Endothelial cell (in vitro differentiated cells): ENCODE measurements at places on chromosomes 4 and X. TPM values are rescaled to one million over a fixed set of nuclear protein-coding genes. Genes with fewer than 3 reads are reported as not detected.

DNA sequence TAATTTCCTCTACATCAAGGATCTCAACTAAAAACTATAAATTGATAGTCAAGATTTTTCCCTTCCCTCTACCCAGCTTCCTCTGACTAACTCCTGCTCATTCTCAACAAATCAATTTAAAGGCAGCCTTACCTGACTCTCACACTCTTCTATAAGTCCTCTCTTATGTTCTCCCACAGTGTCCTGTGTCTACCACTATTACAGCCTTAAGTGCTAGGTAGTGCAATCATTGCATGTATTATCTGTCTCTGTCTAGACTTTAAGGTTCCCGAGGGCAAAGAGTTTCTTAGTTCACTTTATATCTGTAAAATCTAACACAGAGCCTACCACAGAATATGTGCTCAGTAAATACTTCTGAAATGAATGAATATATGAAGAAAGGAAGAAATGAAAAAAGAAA lies 123.7 kb downstream of the BTC start:
- DNase-seq, result no peak

DNA sequence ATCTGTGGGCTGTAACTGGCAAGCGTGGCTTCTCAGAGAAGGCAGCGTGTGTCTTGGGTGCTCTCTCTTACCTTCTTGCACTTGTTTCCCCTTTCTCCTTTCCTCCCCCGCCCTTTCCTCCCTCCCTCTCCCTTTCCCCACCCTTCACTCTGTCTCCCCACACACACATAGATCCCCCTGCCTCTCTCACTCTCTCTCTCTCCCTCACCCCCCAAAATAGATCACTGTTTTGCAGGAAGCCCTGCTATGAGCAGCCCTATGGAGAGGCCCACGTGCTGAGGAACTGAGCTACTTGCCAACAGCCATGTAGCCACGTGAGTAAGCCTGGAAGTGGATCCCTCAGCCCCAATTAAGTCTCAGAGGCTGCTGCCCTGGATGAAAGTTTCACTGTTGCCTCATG lies 4.3 kb upstream of the PNMA6E start:
- no peak for DNase-seq

DNA sequence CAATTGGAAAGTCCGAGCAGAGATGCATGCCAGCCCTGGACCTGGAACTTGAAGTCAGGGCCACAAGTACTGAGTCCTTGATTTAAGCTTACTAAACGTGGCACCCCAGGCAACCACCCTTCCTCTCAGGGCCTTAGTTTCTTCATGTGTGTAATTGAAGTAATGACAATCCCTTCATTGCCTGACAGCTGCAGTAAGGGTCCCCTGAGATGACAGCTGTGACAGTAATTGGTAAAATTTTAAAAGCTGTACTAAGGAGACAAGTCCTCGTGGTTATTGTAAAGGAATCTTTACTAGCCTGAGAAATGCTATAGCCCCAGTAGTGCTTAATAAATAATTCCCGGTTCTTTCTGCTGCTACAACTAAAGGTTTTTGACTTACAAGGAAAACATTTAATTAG lies 175.1 kb upstream of the RADX start:
- DNase-seq, result no peak

Gene GLOD5
- total RNA-seq, result not detected

DNA sequence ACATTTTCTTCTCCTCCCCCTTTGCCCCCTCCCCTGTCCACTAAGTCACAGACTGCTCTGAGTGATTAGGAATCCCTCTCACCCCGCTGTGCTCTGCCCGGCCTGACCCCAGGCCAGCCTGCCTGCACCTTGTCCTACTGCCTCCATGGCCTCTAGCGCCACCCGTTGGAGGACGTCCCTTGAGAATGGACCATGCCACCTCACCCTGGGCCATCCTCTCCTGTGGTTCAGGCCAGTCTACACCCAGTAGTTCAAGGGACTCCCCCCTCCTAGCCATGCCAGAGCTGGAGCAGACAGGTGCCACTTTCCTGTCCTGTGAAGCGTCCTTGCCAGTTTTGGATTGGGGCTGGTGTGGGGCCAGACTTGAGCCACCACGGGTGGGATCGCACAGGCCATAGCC lies 9.7 kb upstream of the IRAK1 start:
- no peak for DNase-seq

DNA sequence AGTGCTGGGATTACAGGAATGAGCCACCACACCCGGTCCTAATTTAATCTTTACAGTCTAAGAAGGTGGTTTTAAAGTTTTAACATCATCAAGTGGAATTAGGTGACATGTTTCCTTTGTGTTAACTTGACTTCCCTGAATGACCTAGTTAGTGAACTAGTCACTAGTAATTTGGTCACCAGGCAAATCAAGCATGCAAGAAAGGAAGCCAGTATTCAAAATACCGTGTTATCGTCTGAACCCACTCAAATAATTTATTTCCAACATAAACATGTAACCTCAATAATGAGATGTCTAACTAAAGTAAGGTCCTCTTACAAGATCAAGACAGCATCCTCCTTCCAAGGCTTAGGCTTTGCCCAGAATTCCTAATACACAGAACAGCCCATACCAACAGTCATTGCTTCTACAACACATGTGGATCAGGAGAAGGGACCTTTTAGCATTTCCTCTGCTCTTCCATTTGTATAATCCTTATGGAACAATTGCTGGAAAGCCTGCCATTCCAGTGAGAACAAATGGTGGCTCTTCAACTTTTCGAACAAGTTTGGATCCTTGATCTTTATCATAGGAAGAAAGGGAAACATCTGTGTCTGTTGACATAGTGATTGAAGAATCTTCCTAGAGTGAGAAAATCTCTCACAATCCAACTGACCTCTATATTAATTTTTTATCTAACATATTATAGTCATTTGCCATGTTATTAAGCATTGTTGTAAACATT lies 97.2 kb downstream of the ANXA3 start:
- DNase-seq, result no peak
